ENCODE measurements at places on chromosomes 3 and 15. TPM values are rescaled to one million over a fixed set of nuclear protein-coding genes. Genes with fewer than 3 reads are reported as not detected.
A peak's percentile ranks its signal among the peaks of the same experiment; 100 is the strongest.

TMCO5A gene
- not detected for total RNA-seq

A4GNT gene
- total RNA-seq: not detected

RETNLB gene
- total RNA-seq: 51.3 TPM

TNFAIP8L3 gene
- total RNA-seq: 10.0 TPM

TP63 gene
- not detected for total RNA-seq

CTXN2 gene
- total RNA-seq: not detected

FOXL2 gene
- total RNA-seq: 0.09 TPM

ADGRG7 gene
- 13.9 TPM for total RNA-seq

DNA sequence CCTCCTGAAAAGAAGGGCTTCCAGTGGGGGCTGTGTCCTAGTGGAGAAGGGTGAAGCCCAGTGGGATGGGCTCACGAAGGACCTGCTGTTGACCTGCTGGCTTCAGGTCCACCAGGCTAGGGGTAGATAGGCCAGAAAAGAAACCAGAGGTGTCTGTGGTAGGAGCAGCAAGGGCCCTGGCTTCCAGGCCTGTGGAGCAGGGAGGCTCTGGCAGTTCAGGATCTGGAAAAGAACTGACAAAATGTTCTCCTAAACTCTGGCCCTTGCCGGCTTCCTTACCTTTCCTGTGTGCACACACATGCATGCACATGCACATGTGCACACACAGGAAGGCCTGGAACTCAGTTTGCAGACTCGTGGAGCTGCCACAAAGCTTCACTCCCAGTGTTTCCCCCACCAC lies 49.7 kb downstream of the ABHD2 start:
- no peak for DNase-seq

GRCh38 chr3:27387625-27388024 lies 18.4 kb upstream of the NEK10 start:
- no peak for DNase-seq

- DNase-seq: no peak
Observed at GRCh38 chr15:35089551-35089950, 4.5 kb upstream of the NANOGP8 start.

- DNase-seq: no peak
Observed at GRCh38 chr3:46982546-46982945, 3.1 kb downstream of the NBEAL2 start.

DNA sequence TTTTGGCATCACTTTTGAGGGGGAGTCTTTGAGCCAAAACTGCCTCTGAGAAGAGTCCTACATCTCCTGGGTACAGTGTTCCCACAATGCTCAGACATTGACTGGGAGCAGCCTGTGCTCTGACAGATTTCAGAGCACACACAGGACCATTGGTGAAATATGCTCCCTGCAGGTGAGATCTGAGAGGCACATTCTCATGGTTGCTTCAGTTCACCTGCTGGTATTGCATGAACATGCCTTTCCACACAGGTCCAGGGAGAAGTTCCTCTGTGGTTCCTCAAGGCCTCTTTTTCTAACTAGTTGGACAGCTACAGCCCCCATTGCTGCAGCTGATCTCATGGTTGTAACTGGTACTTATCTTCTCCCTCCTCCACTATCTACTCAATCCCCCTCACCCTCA lies 37.0 kb downstream of the FOXL2 start:
- DNase-seq: no peak

DNA sequence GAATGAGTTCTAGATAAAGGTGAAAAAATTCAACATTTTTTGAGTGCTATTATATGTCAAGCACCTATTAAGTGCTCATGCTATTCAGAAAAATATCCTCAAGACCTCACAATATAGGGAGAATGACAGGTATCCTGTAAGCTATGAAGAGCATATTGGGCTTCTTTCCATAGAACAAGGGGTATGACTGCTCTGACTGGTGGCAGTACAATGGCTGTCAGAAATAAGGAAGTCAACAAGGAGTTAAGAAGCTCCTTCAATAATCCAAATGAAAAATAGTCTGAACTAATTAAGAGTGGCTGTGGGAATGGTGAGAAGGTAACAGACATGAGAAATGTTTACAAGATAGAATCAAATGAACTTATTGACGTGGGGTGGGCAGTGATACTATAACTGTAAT lies 24.7 kb downstream of the NPTN start:
- no peak for DNase-seq

DNA sequence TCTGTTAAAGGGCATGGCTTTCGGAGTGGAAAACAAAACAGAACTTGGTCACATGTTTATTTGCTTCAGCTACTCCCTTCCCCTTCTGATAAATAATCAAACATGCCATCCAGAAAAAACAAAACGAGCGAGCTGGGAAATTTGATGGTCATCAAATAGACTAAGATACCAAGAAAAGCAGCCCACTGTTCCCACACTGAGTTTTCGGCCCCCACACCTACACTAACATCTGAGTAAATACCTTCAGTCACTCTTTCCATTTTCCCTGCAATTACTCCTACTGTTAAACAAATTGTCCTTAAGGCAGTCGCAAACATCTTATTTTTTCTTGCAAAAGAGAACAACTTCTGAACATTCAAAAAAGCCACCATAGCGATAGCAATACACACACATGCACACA lies 454.6 kb downstream of the FOXP1 start:
- DNase-seq: no peak

DNA sequence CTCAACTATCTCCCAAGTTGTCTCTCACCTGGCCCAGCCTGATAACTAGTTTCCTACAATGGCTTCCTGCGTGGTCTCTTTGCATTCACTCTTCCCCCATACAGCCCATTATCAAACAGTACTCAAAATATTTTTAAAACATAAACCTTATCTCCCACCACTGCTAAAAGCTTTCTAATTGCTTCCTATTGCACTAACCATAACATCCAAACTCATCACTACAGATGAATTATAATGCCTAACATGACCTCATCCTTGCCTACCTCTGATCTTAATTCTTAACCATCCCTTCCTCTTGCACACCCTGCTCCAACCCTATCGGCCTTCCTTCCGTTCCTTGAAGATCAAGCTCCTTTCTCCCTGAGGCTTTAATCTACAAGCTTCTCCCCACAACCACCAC lies 17.0 kb downstream of the ACAP2 start:
- no peak for DNase-seq

DNA sequence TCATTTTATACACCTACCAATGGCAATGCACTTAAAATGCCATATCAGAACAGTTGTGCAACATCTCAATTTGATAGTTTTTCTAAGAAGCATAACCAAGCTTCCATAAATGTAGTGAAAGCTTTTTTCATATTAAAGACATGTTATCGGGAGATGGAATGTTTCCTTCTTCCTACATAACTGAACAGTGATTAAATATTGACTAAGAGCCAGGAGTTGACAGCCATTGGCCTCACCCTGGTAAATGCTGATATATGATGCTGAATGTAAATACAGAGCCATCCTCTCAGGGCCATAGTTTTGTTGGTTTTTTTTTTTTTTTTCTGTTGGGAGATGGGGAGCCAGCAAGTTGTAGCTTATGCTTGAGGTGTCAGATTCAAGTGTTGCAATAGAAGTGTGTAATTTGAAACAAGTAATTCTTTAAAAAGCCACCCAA lies 203.3 kb upstream of the IL12A start:
- DNase-seq: no peak

- DNase-seq: no peak
Observed at GRCh38 chr15:39892418-39892817, 27.6 kb downstream of the GPR176 start.

DNA sequence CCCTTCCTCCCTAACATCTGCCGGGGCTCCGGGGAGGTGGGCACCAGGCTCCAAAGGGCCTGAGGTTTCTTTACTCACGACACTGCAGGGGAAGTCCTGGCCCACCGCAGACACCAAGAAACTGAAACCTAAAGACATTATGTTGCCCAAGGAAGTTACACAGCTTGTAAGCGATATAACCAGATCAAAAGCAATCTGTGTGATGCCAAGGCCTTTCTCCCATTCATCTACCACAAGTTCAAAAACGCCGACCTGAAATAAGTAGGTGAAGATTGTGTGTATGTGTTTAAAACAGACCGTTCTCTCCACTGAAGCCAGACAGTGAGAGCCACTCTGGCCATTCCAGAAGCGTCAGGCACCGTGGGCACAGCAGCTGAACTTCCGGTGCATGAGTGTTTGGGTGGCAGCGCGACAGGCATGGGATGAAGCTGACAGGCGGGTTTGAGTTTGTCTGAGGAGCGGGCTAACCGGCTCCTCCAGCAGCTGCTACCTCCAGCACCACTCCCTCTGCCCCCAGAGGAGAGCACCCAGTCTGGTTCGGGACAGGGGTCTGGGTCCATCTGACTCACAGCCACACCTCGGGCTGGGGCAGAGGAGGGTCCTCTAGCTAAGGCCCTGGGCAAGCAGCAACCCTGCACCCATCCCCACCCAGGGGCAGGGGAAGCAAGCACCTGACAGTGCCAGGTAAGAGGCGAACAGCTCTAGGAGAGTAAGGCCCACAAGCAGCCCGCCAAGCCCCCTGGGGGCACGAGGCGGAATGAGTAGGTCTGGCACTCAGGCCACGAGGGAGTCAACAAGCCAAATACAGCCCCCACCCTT lies 1.3 kb downstream of the TNK2 start:
- DNase-seq: peak; percentile 79

DNA sequence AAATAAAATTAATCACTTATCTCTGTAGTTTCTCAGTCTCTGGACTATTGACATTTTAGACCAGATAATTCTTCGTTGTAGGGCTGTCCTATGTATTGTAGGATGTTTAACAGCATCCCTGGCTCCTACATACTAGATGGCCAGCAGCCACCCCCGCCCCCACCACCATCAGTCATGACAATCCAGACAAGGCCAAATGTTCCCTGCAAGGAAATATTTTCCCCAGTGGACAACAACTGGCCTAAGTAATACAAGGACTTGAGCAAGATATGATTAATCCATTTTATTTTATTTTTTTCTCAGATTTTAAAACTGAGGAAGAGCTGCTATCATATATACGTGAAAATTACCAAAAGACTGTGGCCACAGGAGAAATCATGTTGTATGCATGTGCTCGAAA lies 23.8 kb downstream of the TICRR start:
- no peak for DNase-seq

GRCh38 chr3:64161481-64161952 lies 63.7 kb downstream of the PRICKLE2 start:
- no peak for DNase-seq

DNA sequence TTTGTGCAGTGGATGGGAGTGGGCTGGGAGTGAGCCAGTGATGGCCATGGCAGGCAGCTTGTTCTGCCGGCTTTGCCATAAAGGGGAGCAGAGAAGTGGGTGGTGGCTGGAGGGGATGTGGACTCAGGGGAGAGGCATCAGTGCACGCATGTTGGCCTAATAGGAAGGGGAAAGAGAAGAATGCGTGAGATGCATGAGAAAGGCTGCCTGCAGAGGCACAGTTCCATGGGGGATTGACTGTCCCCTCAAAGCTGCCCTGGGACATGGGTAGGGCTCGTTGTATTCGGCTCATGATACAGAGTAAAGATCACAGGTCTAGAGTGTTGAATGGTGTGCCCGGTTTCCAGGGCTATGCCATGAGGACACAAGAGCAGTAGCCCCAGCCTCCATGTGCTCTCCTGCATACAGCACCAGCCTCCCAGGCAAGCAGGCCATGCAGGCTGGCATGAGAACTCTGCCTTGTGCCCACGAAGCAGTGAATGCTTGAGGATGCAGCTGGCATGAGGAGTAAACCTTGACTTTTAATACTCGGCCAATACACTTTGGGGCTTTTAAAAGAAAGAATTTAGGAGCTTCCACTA lies 68.0 kb upstream of the SNRPA1 start:
- DNase-seq: no peak

DNA sequence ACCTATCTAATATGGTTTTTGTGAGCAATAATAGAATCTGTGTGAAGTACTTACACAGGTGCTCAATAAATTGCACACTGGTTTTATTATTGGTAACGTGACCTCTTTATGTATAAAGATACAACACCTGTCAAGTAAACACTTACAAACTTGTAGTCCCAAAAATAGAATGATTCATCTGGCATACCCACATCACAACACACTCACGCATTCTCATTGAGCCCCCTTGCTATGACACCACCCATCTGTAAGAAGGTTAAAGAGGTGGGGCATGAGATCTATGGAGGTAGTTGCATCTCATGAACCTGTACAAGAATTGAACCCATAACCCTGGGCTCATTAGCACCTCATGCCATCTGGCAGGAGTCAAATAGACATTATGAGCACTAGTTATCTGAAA lies 134.9 kb upstream of the THBS1 start:
- no peak for DNase-seq

GRCh38 chr3:189094539-189094938 lies 77.2 kb upstream of the TPRG1 start:
- no peak for DNase-seq

- DNase-seq: no peak
Observed at GRCh38 chr3:71921036-71921435, 136.1 kb upstream of the PROK2 start.

- no peak for DNase-seq
Observed at GRCh38 chr3:189363590-189364255, 192.0 kb downstream of the TPRG1 start.

GRCh38 chr15:40238532-40239403 lies at the start of gene PAK6:
Gene PAK6, plus strand, starts transcription at chr15:40239063. Its CDS starts 25,723 bp downstream, at chr15:40264786.
- DNase-seq: peak; percentile 39

- no peak for DNase-seq
Observed at GRCh38 chr3:6717026-6717943, 143.6 kb upstream of the GRM7 start.

DNA sequence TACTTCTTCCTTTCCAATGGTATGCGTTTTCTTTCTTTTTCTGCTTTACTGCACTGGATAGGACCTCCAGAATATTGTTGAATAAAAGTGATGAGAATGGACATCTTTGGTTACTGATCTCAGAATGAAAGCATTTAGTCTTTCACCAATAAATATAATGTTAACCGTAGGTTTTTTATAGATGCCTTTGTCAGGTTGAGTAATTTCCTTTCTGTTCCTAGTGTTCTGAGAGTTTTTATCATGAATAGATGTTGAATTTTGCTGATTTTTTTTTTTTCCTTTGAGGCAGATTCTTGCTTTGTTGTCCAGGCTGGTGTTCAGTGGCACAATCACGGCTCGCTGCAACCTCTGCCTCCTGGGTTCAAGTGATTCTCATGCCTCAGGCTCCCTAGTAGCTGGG lies 158.4 kb downstream of the KLHL25 start:
- no peak for DNase-seq

Data from mucosa of descending colon (tissue), 3 donors.